Endothelial cell (in vitro differentiated cells): ENCODE measurements at places on chromosomes 6 and 20. TPM values are rescaled to one million over a fixed set of nuclear protein-coding genes. Genes with fewer than 3 reads are reported as not detected.

DNA sequence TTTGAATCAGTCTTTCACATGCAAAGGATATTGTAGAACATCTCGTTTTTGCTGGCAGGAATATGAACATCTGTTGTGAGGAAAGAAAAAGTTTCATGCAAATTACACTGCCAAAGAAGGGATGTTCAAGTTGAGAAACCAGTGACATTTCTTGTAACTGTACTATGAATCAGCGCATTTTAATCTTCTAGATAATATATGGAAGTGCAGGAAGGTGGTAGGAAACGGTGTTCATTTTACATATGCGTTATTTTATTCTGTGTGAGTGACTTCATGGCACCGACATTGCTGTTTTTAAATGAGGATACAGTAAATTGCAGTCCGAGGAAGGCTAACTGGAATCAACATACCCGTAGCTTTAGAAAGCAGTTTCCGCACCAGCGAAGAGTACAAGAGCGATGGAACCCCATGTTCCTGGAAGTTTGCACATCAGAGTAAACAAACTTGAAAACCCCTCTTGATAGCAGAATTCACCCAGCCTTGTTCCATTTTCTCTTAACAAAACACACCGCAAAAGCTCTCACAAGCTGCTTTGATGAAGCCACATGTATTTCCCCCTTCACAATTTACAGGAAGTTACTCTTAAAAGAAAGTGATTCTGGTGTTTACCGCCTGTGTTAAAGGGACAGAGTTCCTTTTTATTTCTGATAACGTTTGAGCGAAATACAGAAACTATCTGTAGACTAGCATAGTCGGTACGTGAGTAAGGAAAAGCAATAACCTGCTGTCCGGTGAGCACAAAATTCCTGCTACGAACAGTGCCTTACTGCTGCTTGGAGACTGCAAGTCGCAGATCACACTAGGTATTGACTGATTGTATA lies 11.5 kb downstream of the PRDM1 start:
- DNase-seq = no peak

- no peak for DNase-seq
Measured at GRCh38 chr20:37228656-37229055, 33.0 kb downstream of the GHRH start.

IL17F gene
- not detected for total RNA-seq

GLP1R gene
- 42.5 TPM for total RNA-seq

GGTLC1 gene
- not detected for total RNA-seq

BANF2 gene
- not detected for total RNA-seq

- no peak for DNase-seq
Measured at GRCh38 chr6:47203266-47203937, 106.3 kb downstream of the TNFRSF21 start.

POPDC3 gene
- total RNA-seq = 5.2 TPM

HLA-DOA gene
- 7.3 TPM for total RNA-seq

CALHM4 gene
- total RNA-seq = not detected

DNA sequence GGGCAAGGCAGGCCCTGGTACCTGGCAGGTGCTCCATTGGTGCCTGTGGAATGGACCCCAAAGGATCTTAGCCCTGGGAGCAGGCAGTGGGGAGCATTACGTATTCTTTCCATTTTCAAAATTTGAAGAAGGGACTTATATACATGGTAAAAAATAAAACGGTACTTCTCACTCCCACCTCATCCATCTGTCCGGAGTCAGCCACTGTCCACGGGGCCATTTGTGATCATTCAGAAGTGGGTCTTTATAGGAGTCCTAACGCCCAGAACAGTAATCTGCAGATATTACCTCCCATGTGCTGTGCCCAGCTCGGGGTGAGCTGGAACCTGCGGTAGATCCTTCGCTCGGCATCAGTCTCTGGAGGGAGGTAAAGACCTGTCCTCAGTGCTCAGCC lies 110.4 kb downstream of the SYCP2 start:
- DNase-seq = no peak

DNA sequence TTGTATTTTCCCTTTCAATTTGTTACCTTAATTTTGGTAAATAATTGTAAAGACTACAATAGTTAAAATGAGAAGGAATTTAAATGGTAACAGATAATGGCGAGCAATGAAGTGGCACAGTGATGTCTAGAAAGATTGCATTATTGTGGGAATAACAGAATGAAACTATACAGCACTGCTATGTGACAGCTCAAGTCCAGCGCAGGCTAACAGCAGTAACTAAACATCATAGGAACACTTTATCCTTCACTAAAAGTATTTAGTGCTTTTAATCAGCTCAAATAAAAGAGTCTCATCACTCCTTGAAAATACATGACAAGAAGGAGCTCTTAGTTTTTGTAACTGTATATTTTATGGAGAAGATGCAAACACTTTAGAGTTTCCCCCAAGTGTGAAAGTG lies 190.8 kb downstream of the TENT5A start:
- no peak for DNase-seq

SIRPB2 gene
- 41.5 TPM for total RNA-seq

PCNA gene
- total RNA-seq = 77.1 TPM

DNA sequence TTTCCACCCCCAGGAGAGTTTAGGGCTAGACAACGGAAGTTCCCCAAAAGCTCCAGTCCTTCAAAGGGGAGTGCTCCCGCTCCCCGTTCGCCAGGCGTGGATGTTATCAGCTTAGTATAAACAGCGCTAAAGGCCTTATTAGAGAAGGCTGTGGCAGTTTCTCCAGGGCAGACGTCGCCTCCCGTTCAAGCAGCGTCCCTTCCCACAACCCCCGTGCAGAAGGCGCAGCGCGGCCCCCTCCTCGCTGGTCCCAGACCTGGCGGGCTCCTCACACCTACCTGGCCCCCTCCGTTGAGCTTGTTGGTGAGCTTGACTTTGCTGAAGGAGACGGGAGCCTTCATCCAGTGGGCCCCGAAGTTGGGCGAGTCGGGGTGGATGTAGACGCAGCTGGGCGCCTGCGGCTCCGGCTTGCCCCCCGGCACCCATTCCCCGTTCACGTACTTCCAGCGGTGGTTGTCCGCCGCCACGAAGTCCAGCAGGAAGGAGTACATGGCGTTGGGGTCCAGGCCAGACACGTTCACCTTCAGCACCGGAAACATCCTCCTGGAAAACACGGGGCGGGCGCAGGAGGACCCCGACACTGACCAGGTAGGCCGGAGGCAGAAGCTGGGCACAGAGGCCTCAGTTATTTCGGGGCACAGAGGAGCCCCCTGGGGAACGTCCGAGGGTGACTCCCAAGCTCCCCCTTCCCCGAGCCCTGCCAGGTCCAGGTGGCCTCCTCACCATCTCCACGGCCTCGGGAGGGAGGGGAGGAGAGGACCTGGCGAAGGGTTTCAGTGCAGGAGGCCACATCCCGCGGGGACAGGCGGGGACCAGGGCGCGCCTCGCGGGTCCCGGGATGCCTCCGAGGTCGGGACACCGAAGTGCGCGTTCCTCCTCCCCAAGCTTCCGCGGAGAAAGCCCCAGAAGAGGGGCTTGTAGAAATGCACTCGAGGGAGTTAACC lies 1.1 kb downstream of the TBXT start:
- no peak for DNase-seq

DNA sequence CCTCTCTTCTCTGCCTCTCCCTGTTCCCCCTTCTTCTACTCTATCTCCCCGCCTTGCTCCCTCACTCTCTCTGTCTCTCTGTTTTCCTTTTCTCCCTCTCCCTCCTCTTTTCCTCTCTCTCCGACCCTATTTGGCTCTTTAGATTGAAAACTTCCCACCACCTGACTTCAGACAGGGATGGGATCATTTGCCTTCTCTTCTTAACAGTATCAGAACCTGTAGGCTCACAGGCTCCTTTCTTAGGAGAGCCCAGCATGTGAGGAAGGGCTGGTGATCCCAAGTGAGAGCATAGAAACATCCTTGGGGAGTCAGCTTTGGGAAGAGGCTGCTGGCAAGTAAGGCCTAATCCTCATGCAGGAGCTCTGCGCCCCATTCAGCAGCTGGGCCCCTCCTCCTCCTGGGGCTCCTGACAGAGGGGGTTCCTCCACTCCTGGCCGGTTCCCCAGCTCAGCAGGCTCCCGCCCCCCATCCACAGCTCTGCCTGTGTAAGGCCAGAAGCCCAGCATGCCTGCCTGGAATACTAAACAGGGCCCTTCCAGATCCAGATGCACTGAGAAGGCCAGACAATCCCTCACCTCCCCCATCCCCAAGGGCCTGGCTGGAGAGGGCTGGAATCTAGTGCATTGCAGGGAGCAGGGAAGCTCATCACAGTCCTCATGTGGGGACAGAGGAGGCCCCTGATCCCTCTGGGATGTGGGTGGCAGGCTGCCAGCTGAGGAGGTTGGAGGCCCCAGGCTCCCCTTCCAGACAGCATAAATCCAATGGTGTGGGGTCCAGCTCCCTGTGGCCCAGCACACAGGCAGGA lies 93.4 kb downstream of the PTPRT start:
- no peak for DNase-seq

NR2E1 gene
- total RNA-seq = not detected

GRCh38 chr20:51484831-51485230 lies 57.7 kb downstream of the NFATC2 start:
- no peak for DNase-seq

MAP3K4 gene
- 41.2 TPM for total RNA-seq

GRCh38 chr20:40087496-40087895 lies 601.5 kb downstream of the MAFB start:
- no peak for DNase-seq

DNA sequence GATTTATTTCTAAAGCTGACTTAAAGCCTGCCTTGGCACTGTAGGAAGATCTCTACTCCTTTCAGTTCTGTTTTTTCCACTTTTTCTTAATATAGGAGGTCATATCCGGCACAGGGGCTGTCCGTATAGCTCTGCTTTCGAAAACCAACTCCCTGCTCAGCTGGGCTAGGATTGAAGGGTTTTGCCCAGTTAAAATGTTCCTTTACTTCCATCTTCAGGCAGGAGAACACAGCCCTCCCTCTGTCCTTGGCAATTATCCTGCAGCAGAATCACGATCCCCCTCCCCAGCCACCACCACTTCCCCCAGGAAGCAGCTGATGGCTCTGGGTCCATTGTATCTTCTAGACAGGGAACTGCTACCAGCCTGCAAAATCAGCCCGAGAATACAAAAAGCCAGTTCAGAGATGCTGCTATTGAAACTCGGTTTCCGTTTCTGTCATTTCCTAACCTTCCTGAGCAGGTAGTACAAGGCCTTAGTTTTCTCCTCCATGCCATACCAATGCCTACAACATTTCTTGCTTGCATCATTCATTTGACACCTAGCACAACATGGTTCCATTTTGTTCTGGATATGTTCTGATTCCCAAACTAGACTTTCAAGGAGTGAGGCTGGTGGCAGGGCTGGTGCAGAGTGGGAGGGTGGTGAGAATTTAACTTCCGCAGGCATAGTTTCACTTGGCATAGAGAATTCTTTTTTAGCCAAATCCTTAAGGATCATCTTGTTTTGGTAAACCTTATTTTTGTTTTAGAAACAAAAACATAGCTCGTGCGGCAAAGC lies 53.9 kb downstream of the FAM50B start:
- DNase-seq = no peak

DNA sequence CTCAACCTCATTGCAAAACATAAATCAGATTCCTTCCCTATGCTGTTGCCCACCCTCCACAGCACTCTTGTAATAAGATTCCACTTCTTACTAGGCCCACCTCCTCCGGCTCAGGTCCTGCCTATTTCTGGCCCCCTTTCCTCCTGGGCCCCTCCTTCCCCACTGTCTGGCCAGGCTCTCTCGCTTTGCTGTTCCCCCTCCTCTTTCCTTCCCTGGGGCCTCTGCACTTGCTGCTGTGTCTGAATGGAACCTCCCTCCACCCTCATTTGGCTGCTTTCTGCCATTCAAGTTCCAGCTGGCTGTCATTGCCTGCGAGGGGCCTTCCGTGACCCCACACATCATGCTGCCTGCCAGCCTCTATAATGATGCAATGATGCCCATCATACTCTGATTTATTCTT lies 38.9 kb downstream of the ARHGAP40 start:
- DNase-seq = no peak

- DNase-seq = no peak
Measured at GRCh38 chr6:90574610-90575009, 12.3 kb downstream of the MAP3K7 start.

WFDC10A gene
- total RNA-seq = not detected

DNA sequence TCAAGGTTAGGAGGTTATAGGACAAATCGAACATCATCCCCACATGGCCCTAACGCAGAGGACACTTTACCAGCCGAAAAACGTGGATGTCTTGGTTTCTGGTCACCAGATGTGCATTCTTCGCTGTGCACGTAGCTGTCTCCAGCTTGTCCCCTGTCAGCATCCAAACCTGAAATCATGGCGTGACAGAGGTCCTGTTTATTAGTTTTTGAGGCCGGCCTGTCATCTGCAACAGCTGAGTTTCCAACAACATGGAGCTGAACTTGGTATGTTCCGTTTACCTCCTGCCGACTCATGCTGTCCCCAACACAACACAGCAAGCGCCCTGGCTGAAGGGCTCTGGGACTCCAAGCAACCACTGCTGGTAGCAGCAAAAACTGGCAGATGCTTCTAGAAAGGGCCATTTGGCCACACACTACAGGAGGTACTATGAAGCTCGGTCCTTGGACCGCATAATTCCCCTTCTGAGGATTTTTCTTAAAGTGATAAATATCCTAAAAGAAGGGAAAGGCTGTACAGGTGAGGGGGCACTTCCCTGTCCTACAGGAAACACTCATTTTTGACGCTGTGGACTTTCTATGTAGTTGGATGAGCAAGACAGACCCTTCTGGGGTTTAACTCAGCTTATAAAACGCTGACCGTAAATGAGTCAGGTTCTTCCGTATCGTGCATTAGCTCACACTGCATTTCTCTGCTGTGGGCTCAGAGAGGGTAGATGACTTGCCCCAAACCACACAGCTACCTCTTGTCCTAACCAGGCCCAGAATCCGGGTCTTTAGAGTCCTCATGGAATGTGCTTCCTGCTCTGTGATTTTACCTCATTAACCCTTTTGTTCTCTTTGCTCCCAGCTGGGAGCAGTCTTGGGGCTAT lies 79.7 kb upstream of the NFATC2 start:
- DNase-seq = no peak

- DNase-seq = no peak
Measured at GRCh38 chr6:23535101-23535500, 590.9 kb upstream of the NRSN1 start.

- DNase-seq = no peak
Measured at GRCh38 chr6:156776470-156776839, 723 bp upstream of the ARID1B start.

DNA sequence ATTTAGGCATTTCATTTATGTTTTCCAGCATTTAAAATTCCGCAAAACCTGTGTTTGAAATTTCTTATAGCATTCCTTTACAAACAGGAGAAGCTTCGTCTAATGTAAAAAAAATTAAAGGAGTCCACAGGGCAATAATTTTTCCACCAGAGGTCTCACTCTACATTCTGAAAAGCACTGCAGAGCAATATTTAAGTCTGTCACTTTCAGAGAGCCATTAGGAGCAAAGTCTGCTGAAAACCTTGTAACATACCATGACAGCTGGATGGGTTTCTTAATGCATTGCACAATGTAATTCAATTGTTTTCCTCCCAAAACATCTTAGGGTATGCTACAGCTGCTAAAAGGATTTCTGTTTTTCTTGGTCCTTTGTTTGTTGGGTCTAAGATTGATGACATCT lies 18.0 kb downstream of the BAG2 start:
- no peak for DNase-seq

AGPAT4 gene
- 25.2 TPM for total RNA-seq

DNA sequence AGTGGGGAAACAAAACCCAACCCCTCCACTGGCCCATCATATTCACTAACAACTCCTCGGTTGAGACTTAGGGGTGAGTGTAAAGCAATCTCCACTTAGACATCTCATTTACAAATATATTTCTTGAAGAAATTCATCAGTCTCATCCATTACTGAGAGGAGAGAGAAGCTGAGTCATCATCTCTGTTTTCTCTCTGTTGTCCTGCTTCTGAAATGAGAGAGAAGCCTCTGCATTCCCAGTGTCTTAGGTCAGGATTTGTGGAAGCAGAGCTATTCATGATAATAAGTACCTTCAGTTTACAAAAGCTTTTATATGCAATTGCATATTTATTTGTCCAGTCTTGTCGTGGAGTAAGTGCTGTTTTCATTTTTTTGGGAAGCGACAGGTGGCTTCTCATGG lies 879 bp downstream of the MEP1A start:
- no peak for DNase-seq
